ENCODE measurements at places on chromosomes 2 and 18.
A peak's percentile ranks its signal among the peaks of the same experiment; 100 is the strongest.

- no peak for DNase-seq
Measured at GRCh38 chr2:10915731-10916276, 4.1 kb downstream of the KCNF1 start.

DNA sequence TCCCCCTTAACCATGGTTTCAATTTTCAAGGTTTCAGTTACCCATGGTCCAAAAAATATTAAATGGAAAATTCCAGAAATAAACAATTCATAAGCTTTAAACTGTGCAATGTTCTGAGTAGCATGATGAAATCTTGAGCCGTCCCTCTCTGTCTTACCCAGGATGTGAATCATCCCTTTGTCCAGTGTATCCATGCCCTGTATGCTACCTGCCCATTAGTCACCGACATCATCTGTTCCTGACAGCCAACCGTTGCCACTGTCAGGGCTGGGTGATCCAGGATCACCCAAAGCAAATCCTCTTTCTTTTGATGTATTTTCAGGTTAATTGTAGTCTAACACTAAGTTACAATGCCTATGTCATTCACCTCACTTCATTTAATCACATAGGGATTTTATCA lies 15.7 kb upstream of the OLA1 start:
- no peak for DNase-seq

GRCh38 chr2:8922431-8922830 lies 81.1 kb downstream of the MBOAT2 start:
- DNase-seq: no peak

DNA sequence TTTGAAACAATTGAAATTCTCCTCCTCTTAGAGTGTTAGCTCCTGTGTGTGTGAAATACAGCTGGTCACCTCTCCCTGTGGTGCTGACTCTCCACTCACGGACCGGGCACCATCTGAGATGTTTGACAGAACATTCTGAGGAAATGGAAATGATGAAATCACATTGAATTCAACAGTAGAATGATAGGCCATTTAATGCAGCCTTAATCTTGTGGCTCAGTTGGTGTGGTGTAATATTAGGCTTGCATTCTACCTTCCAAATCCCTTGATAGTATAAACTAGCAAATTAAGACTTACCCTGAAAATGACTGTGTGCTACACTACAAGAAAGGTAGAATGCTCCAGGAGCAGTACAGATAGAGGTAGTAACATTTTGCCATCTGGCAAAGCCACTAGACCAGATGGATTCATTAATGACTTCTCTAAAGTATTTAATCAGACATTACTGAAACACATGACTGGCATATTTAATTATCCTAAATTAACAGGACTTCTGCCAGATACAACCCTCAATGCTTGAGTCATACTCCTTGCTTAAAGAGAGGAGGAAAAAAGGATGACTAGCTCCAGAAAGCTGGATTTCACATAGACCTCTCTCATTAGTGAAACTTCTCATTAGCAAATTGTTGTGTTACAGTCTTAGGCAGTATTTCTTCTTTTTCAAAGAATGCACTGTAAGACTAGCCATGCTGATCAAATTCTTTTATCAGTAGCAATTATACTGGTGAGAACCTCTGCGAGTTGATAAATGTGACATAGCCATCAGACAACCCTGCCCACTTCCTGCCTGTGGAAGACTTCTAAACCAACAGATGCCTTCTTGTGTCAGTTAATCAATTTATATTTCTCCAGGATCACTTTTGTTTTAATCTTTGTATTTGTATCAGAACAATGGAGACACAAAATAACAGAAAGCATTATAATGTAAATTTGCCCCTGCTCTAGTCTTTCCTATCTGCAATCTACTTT lies 80.6 kb downstream of the EML6 start:
- no peak for DNase-seq

- no peak for DNase-seq
Measured at GRCh38 chr2:164757934-164758695, 83.5 kb downstream of the COBLL1 start.

- no peak for DNase-seq
Measured at GRCh38 chr18:69658103-69658502, 257.4 kb downstream of the DOK6 start.

DNA sequence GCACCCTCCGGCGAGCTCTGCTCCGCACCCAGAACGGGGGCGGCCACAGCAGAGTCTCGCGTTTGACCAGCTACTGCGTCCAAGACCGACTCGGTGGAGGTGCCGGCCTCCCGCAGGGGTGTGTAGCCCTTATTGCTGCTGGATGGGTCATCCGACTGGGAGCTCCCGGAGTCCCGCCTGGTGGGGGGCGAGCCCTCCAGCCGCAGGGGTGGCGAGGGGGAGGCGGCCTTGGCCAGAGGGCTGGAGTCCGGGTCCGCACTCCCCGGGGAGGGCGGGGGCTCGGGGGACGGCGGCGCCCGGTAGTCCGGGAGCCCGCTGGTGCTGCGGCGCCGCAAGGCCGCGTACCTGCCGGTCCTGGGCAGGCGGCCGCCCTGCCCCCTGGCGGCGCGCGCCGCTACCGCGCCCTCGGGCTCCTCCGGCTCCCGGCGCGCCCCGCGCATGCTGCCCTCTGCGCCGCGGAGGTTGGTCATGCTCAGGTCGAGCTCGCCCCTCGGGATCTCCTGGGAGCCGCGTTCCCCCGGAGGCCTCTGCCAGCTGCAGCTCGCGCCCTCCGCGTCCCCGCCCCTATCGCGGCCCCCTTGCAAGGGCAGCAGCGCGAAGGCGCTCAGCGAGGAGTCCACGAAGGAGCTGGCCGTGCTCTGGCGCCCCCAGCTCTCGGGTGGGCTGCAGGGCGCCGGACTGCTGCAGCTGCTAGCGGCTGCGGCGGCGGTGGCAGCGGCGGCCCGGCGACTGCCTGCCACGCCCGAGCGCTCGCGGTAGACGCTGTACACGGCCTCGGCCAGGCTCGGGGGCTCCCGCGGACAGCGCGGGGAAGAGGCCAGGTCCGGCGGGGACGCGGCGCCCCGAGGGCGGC lies 4.8 kb downstream of the TMEM200C start:
- no peak for DNase-seq

DNA sequence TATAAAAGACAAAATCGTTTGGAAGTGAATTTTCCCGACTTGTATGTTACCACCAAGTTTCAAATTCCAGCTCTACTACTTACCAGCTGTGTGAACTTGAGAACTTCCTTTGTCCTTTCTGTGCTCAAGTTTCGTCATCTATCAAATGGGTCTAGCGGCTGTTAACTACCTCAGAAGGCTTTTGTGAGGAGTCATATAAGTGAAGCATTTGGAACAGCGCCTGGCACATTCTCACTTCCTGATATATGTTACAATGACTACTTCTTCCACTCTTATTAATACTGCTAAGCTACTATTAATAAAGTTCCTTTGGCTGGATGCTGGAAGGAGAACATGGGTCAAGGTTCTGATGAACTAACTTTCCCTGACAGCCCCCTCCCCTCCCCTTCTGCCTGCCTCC lies 104.5 kb downstream of the MEIS1 start:
- no peak for DNase-seq

GRCh38 chr2:164992818-164993217 lies 37.5 kb upstream of the SLC38A11 start:
- peak; percentile 37 for DNase-seq
